ENCODE measurements at places on chromosomes 12 and 14.

DNA sequence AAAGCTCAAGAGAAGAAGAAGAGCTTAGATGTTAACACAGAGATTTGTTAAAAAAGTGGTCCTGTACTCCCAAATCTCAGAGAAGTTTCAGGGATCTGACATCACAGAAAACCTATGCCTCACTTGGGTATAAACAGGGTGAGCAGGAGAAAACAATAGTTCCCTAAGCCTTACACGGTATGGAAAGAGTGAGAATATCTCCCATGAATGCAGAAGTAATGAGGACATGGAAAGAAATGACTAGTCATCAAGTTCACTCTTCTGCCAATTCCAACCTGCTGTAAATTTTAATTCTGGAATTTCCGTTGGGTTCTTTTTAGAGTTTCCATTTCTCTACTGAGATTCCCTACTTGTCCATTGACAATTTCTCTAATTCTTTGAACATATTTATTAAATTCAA, 6.2 kb upstream of the PTGER2 start:
- DNase-seq, result no peak

GRCh38 chr12:113766131-113766878, 199.8 kb downstream of the RBM19 start:
- no peak for DNase-seq

DNA sequence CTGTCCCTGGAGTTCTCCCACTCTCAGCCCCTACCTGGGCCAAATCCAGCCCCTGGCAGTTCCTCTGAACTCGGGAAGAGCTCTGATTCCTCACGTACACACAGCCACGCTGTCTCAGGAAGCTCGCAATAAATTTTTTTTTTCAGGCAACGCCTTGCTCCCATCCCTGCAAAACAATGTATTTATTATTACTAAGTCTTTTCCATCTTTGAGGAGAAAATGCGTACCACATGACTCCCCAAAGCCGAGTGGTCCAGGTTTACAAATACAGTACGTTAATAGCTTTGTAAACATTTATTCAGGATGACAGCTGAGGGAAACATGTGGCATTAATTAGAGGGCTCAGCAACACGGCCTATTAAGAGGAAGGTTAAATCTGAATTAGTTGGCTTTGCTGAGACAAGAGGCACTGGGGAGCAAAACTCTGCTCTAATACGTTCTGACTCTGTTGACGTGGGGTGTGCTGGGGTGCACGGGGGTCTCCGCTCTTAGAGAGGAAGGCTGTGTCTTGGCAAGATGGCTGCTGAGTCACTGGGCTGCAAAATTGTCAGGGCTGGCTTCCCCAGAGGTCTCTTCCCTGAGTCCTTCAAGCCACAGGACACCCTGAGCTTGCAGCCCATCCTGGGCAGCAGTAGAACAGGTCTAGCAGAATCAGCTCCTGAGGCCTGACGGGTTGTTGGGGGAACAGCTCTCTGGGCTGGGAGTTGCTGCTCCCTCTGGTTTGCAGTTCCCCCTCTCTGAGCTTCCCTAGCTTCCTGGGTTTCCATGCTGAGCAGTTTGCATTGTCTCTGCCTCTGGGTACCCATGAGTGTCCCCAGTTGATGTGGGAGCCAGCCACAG, 185.2 kb upstream of the TBX3 start:
- DNase-seq, result no peak

DNA sequence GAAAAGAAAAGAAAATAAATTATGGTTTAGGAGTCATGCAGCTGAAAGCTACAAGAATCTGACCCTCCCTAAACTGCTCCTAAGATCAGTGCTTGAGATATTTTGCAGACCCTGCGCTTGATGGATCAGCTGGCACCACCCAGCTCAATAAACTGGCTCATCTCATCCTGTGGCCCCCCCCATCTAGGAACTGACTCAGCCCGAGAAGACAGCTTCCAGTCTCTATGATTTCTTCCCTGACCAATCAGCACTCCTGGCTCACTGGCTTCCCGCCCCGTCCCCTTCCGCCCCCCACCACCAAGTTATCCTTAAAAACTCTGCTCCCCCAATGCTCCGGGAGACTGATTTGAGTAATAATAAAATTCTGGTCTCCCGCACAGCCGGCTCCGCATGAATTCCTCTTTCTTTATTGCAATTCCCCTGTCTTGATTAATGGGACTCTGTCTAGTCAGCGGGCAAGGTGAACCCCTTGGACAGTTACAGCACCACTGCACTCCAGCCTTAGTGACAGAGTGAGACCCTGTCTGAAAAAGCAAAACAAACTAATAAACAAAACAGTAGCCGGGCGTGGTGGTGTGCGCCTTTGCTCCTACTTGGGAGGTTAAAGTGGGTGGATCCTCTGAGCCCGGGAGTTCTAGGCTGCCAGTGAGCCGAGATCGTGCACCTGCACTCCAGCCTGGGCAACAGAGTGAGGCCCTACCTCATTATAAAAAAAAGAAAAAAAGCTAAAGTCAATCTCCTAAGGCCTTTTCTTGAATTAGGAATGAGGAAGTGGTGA, 24.5 kb upstream of the SPTLC2 start:
- DNase-seq, result no peak

DNA sequence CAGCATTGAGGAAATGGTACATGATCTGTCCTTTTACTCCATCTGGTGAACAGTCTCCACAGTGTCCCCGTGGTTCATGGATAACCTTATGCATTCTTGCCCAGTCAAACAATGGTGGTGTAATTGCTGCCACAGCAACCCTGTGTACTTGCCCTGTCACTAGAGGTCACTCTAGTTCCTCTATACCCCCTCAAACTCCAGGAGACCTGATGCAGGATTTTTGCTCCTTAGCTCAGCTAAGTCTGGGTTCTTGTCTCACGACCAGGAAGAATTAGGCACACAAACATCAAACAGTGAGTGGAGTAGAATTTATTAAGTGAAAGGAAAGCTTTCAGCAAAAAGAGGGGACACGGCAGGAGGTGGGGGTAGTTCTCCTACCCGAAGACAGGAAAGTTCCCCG, 24.7 kb upstream of the EEA1 start:
- DNase-seq, result no peak

- no peak for DNase-seq
Observed at GRCh38 chr14:50156111-50156510, 39.7 kb upstream of the VCPKMT start.

DNA sequence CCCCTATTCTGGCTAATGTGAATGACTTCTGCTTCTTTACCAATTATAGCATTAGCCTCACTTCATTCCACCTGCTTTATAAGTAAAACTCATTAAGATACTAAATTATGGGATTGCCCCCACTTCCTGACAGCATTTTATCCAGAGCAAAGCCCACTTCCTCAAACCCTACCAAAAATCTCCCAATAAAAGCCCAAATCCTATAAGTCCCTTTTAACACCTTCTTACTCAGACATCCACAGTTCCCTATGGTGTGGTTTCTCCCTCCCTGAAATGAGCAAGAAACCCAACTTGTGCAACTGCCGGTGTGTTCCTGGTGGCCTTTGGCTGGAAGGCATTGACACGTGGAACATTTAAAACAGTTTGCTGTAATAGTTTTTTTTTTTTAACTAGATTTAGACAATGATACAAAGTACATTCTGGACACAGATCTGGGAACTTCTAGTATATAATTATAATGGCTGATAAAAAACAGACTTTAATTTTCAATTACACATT, 53.1 kb downstream of the BRMS1L start:
- no peak for DNase-seq

- no peak for DNase-seq
Observed at GRCh38 chr14:59344016-59344415, 121.2 kb downstream of the GPR135 start.

- no peak for DNase-seq
Observed at GRCh38 chr14:32224737-32225377, 21.8 kb upstream of the RNU6-8 start.

DNA sequence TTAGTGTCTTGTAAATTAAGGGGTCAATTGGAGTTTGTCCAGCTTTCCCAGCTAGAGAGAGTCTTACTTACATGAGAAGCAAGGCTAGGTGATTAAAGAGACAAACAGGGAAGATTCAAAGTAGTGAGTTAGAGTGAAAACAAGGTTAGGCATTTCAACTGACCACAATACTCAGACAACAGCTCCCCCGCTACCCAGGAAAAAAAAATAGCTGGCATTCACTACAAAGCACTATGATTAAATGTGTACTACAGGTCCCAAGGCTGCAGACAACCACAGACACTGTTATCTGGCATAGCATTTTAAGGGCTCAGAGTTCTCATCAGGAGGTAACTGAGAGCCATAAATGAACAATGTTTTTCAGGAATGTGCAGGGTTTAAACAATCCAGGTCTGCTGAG, 680.9 kb downstream of the TMEM121 start:
- no peak for DNase-seq

DNA sequence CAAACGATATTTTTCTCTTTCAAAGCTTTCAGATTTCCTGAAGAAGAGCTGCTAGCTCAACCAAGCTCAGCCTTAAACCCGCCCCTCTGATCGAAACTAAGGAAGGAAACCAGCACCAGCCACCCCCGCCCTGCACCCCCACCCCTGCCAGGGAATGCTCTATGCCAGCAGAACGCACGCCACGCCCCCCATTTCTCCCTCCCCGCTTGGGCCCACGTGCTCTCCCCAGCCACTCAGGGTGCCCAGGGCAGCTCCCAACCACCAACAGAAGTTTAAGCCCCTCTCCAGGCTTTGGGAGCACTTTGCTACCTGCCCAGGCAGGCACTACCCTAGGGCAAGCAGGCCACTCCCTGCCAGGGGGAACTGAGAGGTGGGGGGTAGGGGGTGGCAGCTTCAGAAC, 18.8 kb upstream of the KRT78 start:
- DNase-seq, result no peak

GRCh38 chr12:121430833-121431415, 31.0 kb downstream of the RNF34 start:
- no peak for DNase-seq

DNA sequence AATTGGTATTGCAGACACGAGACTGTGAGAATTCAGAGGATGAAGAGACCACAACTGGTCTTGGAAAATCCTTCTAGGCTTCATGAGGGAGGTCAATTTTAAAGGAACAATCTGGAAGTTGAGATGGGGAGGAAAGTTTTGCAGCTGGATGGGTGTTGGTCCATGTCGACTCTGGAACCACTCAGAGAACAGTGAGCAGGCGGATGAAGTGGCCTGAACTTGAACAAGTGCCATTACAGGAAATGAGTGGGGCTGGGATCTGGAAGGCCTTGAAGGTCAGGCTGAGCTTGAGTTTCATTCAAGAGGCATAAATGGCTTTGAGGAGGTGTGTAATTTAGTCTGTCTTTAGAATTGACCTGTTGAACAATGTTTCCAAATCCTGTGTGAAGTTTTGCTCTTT, 140.9 kb downstream of the GALC start:
- no peak for DNase-seq

- DNase-seq, result no peak
Observed at GRCh38 chr12:96210376-96211055, 16.3 kb downstream of the ELK3 start.

DNA sequence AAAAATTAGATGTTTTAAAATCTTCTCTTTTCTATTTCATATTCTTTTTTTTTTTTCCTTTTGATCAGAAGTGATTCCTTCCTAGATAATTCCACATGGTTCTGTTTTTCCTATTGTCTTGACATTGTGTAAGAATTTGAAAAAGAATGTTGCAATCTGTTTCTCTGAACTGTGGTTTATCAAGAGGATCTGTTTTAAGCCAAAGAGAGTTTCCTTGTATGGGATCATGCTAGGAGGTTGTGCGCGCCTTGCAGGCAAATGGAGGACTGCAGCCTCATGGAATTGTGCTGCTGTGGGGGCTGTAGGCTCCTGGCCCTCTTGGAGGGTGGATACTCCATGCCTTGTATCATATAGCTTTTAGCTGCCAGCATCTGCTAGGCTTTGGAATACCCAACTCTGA, 43.3 kb upstream of the MBIP start:
- no peak for DNase-seq

GRCh38 chr14:93122826-93123225, 7.1 kb upstream of the ITPK1 start:
- DNase-seq, result no peak

DNA sequence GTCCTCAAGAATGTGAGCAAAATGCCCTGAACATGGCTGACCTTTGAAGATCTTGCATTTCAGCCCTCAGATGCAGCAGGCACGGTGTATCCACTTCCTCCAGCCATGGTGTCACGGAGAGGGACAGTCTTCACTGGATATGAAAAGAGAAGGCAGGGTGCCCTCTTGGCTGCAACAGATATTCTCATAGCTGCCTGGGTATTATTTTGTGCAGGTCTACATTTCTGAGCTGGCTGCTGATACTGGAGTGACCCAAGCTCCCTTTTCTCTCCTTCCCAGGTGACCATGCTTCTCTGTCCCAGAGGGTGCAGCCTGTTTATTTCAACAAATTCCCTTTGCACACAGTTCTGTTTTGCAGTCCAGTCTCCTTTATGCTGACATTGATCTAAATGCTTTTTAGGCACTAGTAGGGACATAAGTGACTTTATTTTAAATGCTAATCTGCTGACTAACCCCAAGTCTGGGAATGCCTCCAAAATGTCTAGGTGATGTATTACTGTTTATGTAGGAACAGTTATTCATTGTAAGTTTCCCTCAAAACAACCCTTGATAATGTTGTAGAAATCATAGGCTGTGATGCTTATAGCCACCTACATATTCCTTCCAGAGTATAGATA, 17.4 kb upstream of the PYGL start:
- no peak for DNase-seq

DNA sequence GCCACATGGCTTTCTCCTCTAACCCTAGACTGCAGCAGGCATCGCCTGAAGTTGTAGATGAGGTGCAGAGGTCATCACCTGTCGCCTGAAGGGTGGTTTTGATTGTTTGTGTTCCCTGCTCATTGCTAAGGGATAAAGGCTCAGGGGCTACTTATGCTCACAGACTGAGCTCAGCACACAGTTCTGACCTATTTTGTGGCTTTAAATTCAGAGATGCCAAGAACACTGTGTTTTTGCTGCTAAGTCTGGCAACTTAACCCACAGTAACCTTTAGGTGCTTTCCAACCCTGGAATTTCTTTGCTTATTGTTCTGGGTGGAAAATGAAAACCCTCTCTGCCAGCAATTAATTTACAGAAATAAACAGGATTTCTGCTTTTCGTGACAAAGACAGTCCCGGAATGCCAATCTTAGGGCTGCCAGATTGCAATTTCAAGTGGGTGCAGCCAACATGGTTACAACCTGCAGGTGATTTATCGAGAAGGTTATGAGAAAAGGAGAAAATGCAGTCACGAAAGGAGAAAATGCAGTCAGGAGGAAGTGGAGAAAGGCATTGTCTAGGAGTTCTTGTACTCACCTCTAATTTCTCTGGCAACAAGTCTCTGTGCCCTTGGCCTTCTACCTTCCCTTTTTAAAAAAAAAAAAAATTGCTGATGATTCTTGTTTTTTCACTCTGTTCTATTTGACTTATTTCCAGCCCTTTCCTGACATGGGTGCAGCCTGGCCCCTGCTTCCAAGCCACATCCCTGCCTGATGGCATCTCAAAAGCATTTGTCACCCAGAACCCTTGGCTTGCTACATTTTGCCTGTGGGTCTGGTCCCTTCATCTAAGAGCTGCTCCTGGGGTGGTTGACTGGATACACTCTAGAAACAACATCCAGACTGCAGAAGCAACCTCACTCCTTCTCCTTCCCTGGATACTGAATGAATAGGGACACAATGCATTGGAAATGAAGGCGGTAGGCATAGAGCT, 23.3 kb downstream of the NPC2 start:
- DNase-seq, result no peak

Data from posterior cingulate gyrus (tissue), 11 donors.